ENCODE measurements at places on chromosomes 7 and 10.

GRCh38 chr10:103120977-103121735 lies 71.9 kb downstream of the NT5C2 start:
- no peak for DNase-seq

DNA sequence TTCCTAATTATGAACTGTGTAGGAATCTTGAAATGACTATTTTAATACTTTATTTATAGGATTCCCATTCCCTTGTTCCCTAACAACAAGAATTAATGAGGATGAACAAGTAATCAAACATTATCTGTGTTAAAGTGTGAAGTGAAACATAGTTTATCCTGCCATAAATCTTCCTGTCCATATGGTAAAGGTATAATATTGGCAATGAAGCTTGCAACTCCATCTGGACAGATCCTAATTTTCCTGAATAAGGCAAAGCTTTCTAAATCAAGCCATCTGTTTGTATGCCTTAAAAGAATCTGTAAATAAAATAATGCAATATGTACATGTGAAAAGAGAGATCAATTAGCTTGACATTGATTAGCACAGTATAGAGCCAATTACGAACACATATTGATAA lies 529.0 kb downstream of the ANKRD7 start:
- no peak for DNase-seq

DNA sequence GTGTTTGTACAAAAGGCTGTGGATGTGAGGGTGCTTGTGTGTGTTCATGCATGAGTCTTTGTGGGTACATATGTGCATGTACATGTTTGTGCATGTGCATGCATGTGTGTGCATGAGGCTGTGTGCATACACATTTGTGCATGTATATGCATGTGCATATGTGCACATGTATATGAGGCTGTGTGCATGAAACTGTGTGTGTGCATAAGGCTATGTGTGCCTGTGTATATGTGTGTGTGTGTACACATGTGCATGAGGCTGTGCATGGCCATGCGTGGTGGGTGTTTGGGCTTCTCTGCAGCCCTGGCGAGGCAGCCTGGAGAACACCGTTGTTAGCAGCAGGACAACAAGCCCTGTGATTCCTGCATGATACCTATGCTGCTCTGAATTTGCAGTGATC lies 207.7 kb upstream of the ADCY1 start:
- no peak for DNase-seq

- no peak for DNase-seq
Observed at GRCh38 chr10:7092603-7093002, 318.2 kb downstream of the SFMBT2 start.

DNA sequence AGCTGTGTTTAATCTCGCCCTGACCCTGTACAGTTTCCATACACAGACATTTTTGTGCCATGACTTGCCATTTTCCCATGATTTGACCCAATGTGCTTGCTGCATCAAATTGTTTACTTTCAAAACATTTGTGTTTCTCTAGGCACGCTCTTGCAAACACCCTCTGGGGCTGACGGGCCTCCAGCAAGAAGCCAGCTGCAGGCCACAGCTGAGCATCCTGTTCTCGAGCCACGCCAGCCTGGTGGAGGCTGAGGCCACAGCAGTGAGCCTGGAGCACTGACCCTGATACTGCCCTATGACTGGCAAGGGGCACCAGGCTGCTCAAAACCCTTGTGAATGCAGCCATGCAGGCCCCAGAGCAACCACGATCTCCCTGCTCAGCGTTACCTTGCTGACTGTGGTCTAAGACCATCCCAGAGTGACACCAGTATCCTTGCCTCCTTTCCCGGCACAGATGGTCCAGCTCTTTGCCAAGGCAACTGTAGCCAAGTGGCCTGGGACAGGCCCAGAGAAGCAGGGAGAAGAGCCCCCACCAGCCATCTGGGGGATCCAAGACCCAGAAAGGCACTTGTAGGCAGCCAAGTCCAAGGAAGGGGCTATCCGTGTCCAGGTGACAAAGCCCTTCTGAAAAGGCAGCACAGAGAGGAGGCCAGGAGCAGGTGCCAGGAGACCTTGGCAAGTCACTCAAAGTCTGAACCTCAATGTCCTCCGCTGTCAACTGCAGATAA lies 78.5 kb downstream of the OAT start:
- DNase-seq, result no peak

DNA sequence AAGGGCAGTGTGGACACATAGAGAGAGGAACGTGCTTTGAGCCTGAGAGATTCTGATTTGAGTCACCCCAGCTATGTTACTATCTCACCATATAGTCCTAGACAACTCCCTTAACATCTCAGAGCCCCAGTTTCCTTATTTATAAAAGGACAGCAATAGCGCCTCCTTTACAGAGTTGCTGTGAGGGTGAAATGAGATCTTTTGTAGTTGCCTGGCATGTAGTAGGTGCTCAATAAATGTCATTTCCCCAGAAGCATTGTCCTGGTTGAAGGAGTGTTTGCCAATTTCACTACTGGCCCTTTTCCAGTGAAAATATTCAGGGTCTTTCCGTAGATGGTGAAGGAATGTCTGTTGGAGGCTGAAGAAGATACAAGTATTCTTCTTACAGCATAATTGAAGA lies 51.3 kb upstream of the FAM180A start:
- no peak for DNase-seq

- DNase-seq, result no peak
Observed at GRCh38 chr10:80463868-80464267, 9.8 kb downstream of the TSPAN14 start.

- DNase-seq, result peak; percentile 33
Observed at GRCh38 chr10:127587668-127588365, 38.7 kb downstream of the NPS start.

- no peak for DNase-seq
Observed at GRCh38 chr10:63376560-63377304, 89.0 kb downstream of the JMJD1C start.

DNA sequence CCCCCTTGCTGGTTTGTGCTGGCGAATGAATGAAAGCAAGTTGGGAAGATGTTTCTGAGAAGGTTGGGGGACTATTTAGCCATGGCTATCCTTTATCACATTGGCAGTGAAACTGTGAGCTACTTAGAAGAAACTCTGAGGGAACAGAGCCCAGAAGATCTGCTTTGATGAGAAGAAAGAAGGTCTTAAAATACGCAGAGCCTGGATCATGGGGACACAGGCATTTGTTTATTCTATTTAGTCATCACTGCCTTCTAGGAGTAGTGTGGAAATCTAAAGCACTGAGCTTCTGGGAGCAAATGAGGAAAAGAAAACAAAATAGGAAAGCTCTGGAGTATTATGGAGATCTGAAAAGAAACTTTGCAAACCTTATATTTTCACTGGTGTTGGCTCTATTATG lies 28.5 kb downstream of the CPED1 start:
- DNase-seq, result no peak

GRCh38 chr10:28677888-28678686 lies 766 bp downstream of the BAMBI start:
- DNase-seq, result peak; percentile 17

GRCh38 chr7:32177232-32177631 lies 107.0 kb upstream of the PDE1C start:
- no peak for DNase-seq

DNA sequence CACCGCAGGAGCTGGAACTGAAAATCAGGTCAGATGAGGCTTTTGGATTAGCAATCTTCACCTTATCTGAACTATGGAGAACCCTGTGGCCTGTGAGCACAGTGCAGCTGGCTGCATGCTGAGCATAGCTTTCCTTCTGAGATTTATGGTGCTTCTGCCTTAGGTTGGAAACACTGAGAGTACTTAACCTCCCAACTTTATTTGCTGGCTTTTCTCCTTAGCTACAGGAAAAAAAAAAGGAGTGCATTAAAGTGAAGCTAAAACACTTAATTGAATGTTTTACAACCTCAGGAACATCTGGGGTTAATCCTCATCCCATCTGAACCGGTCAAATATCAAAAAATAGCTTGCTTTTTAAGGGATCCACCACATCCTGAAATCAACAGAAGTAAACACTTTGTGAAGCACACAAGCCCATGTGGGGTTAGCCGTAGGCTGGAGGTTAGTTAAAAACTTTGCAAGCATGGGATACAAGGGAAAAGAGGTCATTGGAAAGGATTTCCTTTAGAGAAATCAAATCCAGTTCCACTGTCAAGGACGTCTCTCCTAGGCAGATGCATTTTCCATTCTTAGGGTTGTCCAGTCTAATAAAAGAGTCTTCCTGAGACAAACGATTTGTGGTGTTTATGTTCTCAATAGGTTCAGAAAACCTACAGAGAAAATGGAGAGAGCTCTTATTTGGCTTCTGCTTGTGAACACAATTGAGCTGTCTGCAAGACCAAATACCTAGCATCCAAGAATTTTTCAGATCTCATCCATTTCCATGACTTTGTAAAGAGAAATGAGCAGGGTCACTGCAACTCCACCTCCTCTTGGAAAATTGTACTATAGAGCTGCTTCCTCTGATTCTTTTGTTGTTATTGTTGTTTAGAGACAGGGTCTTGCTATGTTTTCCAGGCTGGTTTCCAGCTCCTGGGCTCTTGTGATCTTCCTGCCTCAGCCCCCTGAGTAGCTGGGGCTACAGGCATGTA lies 470.4 kb upstream of the IGFBP3 start:
- DNase-seq, result no peak

- no peak for DNase-seq
Observed at GRCh38 chr7:151672716-151673115, 153.0 kb upstream of the RHEB start.

DNA sequence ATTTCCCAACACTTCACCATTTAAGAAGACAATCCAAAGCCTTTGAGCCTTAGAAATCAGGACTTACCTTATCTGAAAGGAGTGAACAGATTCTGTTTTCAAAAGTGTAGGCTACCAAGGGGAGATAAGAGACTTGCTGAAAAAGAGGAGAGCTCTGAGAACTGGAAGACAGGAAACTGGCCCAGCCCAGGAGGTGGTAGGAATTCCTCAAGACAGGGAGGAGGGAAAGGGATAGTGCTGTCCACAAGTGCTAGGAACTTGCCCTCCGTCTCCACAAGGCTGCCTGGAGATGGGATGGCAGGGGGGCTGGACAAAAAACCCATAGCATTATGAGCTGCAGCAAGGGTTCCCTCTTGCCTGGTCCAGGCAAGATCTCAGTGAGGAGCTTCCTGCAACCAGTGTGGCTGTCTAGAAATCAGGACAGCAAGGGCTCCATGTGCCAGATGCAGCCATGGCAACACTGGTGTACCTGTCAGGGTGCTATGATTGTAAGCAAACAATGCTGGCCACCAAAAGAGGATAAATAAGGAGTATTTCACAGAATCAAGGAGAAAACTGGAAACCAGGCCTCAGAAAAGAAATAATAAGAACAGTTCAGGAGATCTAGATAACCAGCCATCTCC lies 22.7 kb upstream of the FRMD4A start:
- DNase-seq, result no peak

DNA sequence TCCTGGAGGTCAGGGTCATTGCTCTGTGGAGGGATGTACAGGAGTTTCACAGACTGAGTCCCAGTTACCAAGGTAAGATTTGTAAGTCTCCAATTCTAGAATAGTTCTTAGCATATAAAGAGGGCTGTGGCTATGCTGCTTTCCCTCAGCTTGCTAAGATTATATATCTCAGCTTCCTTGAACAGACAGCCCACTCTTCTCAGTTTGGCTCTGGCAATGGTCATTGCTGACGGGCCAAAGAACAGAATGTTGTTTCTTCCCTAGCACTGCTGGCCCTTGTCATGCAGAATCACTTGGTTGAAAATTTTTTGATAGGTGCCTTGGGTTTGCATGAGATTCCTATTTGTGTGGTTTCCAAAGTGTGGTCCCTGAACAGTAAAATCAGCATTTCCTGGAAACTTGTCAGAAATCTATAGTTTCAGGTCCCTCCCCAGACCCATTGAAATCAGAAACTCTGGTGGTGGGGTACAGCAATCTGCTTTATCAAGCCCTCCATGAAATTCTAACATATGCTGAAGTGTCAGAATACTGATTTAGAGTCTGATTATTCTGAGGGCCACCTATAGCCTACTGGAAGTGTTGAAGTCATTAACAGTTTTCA lies 38.2 kb downstream of the NRBF2 start:
- DNase-seq, result no peak

- DNase-seq, result no peak
Observed at GRCh38 chr10:103440416-103440815, 11.8 kb downstream of the CALHM2 start.

DNA sequence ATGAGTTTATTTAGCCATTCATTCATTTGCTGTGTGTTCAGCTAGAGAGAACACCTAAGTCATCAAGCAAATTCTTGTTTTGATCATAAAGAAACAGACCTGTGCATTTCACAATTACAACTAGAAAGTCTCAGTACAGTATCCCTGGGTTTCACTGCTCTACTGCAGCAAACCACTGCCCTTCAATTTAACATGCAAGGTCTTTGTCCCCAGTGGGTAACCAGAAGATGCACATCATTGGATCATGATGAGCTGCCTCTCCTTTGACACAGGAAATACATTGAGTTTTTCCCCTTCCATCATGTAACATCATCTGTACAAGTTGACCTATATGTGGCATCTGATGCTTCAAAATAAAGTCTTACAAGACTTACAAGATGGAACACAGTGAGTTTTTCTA lies 70.5 kb upstream of the MRLN start:
- DNase-seq, result no peak

DNA sequence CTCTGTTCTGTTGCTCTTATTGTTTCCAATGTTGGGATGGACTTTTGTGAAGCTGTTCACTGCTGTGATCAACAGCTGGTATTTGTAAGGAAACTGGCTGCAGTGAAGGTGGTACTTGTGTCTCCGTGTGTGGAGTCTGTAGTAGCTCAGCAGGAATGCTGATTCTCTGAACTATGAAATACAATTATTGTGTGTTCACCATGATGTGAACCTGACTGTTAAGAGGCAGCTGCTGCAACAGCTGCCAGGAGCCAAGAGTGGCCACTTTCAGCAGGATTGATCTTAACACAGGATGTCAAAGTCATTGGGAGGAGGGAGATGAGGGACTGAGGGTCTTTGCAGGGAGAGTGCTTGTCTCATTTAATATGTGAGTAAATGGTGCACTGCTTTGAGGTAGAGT lies 13.9 kb downstream of the VSTM2A start:
- no peak for DNase-seq

GRCh38 chr7:28776463-28777157 lies 181.5 kb downstream of the TRIL start:
- no peak for DNase-seq

DNA sequence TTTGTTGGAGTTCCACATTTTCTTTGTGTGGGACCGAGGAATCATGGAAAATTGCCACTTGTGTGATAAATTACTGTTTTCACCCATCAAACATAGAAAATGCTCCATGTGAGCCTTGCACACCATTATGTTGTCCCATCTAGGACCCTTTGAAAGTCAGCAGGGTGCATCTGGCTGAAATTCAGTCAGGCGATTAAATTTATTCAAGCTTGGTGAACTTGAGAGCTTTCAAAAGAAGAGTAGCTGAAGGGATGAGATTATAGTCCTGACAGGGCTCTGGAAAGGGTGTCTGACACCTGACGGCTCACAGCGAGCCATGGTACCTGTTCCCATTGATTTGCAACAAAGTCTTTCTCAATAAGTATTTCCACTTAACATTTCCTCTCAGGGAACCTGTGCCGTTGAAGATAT lies 399.7 kb upstream of the ETV1 start:
- DNase-seq, result no peak

DNA sequence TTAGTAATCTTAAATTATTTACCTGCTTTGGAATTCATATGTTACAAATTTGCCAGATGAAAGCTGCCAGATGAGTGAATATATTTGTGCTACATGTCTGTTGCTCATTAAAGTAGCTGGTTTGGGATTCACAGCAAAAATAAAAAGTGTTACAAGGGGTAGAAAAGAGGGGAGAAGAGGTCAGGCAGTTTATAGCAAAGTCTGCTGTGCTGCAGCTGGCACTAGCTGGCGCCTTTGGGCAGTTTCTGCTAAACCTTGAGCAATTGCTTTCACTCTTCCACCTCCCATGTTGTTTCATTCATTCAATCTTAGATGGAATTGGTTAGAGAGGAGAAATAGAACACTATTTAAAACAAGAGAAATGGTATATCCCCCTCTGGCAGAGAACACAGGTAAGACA lies 404.1 kb upstream of the LRGUK start:
- DNase-seq, result no peak
